ENCODE measurements at places on chromosomes 2 and 18. TPM values are rescaled to one million over a fixed set of nuclear protein-coding genes. Genes with fewer than 3 reads are reported as not detected.

DNA sequence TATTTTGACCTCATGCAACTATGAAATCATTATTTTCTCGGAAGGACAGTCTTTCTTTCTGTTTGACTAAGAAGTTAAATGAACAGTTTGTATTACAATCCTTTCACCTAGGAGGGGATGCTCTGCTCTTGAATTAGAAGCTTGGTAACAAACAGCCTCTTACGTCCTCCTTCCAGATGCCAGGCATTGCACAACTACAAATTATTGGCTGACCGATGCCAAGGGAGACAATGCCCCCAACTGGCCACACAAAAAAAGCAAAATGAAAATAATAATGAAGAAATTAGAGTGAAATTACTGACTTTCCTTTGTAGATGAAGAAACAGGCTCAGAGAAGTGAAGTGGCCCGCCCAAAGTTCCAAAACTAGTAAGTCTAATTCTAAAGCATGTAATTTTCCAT, 177.9 kb downstream of the CYRIA start:
- H3K27me3 ChIP-seq = no peaks in the 10 kb centered on the region
- no peak overlapping the region for H3K4me3 ChIP-seq
- no peak overlapping the region for H3K27ac ChIP-seq

DNA sequence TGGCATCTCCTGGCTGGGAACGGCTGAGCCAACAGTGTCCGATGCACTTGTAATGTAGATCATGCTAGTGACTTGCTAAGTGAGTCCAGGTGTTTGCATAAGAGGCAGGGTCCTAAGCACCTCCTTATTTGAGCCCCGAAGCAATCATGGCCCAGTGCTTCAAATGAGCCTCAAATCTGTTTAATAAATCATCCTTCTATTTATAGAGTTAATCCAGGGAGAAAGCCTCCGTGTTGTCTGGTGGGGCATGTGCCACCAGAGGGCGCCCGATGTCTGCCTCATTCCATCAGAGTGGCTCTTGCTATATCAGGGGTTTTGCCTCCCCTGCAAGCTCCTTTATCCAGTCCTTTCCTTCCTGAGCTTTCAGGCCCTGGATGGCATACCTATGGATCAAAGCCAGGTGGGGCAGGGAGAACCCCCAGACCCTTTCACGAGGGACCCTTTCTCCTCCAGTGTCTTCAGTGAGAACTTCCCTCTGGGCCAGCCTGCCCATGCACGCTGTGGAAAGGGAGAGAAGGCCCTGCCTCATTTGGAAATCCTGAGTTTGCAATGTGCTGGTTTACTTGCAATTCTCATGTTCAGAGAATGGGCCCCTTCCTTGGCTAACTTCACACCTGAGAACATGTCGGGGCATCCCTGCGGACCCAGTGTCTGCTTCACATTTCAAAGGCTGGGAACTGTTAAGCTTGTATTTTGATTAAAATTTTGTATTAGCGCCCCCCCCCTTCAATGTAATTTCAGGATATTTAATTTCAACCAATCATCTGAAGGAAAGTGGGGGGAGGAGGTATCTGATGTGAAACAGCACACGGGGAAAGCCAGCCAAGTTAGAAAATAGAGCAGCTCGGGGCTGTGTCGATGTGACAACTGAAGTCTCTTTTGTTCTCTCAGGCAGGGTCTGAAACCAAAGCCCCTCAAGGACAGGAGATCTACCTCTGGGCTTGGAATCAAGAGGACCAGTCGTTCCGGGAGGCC, 39.7 kb downstream of the RDH14 start:
- H3K4me1 ChIP-seq = peaks cover 93% of the 10 kb centered on the region
- no peaks in the 10 kb centered on the region for H3K27me3 ChIP-seq
- DNase-seq = peak; percentile 98
- no peaks in the 10 kb centered on the region for H3K36me3 ChIP-seq

GRCh38 chr2:188028739-188029138, 262.9 kb upstream of the GULP1 start:
- H3K27me3 ChIP-seq = no peaks in the 10 kb centered on the region
- H3K4me1 ChIP-seq = no peaks in the 10 kb centered on the region
- H3K36me3 ChIP-seq = no peaks in the 10 kb centered on the region
- no peak overlapping the region for H3K4me3 ChIP-seq
- H3K27ac ChIP-seq = no peak overlapping the region

DNA sequence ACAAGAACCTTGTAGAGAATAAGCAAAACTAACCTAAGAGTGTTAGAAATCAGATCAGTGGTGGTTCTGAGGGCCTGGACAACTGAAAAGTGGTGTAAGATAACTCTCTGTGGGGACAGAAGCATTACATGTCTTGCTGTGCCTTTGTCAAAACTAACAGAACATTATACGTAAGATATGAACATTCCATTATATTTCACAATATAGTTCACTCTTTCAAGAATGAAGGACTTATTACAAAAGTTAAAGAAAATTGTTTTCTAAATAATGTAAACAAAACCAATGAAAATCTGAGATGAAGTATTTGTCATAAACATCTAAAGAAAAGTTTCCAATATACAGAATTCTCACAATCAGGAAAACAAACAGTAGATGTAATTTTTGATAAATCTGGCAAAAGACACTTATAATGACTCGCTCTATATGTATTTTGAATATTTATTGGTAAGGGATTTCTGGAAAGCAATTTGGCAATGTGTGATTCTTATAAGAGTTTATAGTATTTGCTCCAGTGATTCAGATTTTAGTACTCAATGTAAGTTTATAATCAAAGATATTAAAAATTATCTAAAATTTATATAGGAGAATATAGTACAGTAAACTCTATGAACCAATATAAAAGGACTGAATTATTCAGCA, 258.4 kb downstream of the CD226 start:
- no peak overlapping the region for H3K4me3 ChIP-seq
- no peaks in the 10 kb centered on the region for H3K36me3 ChIP-seq
- no peaks in the 10 kb centered on the region for H3K4me1 ChIP-seq
- H3K27me3 ChIP-seq = no peaks in the 10 kb centered on the region
- no peak overlapping the region for H3K27ac ChIP-seq
- DNase-seq = no peak

GRCh38 chr2:112004253-112004645, 50.8 kb upstream of the TMEM87B start:
- peaks cover 31% of the 10 kb centered on the region for H3K36me3 ChIP-seq
- H3K27me3 ChIP-seq = no peaks in the 10 kb centered on the region
- H3K27ac ChIP-seq = no peak overlapping the region
- DNase-seq = no peak
- H3K4me3 ChIP-seq = no peak overlapping the region

DNA sequence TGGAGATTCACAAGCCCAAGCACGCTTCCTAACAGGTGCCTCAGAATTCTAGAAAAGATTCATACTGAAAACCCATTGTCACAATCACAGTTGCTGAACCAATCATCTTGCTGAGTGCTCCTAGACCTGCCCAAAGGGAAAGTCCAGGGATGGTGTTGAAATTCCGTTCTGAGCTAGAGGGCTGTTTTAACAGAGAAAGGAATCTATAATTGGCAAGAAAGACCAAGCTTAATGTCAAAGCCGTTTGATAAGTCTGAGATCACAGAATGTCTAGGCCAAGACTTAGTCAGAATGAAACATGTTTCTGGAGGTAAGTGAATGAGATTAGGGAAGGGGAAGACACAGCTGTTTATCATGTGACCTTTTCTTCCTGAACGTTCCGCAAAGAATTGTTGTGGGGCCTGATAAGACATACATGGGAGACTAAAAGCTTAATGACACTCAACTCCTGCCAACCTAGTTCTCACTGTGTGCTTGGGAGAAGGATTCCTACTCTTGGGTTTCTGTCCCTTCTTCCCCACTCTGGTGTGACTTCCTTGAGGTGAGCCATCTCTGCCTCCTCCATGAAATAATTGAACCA, 27.5 kb downstream of the PMAIP1 start:
- no peak overlapping the region for H3K27ac ChIP-seq
- H3K4me3 ChIP-seq = no peak overlapping the region
- DNase-seq = no peak

- no peak for DNase-seq
- no peaks in the 10 kb centered on the region for H3K27me3 ChIP-seq
- H3K27ac ChIP-seq = no peak overlapping the region
- peaks cover 8% of the 10 kb centered on the region for H3K4me1 ChIP-seq
- H3K4me3 ChIP-seq = no peak overlapping the region
Observed at GRCh38 chr2:65277791-65278483, 50.3 kb downstream of the ACTR2 start.

- no peaks in the 10 kb centered on the region for H3K27me3 ChIP-seq
- H3K4me3 ChIP-seq = peak overlapping the region; percentile 27
- no peak for DNase-seq
- no peaks in the 10 kb centered on the region for H3K4me1 ChIP-seq
- H3K36me3 ChIP-seq = peaks cover 23% of the 10 kb centered on the region
Observed at GRCh38 chr2:106130251-106130998, 63.7 kb downstream of the UXS1 start.

- no peaks in the 10 kb centered on the region for H3K36me3 ChIP-seq
- no peaks in the 10 kb centered on the region for H3K27me3 ChIP-seq
- H3K4me3 ChIP-seq = no peak overlapping the region
- no peaks in the 10 kb centered on the region for H3K4me1 ChIP-seq
- H3K27ac ChIP-seq = no peak overlapping the region
- no peak for DNase-seq
Observed at GRCh38 chr2:227460070-227460485, 11.9 kb upstream of the AGFG1 start.

DNA sequence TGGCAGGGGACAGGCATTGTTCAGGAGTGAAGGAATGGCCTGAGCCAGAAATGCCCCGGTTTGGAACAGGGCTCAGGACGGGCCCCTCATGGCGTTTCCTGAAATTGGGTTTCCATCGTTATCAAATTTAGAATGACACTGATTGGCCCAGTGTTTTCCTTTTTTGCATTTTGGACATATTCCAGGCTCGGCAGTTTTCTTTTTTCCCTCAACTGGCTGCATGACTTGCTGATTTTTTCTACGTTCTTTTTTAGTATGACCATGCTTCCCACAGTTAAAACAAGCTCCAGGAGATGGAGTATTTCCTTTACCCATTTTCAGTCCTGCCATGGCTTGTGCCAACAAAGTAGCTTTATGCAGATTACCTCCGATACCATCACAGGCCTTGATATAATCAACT, 20.4 kb upstream of the LYG2 start:
- H3K4me1 ChIP-seq = no peaks in the 10 kb centered on the region
- no peak overlapping the region for H3K27ac ChIP-seq
- DNase-seq = peak; percentile 14
- no peak overlapping the region for H3K4me3 ChIP-seq
- peaks cover 2% of the 10 kb centered on the region for H3K36me3 ChIP-seq

- no peak overlapping the region for H3K4me3 ChIP-seq
- no peaks in the 10 kb centered on the region for H3K4me1 ChIP-seq
- no peak for DNase-seq
- no peaks in the 10 kb centered on the region for H3K27me3 ChIP-seq
- H3K36me3 ChIP-seq = no peaks in the 10 kb centered on the region
- H3K27ac ChIP-seq = no peak overlapping the region
Observed at GRCh38 chr18:8928044-8928443, 174.5 kb upstream of the NDUFV2 start.

GRCh38 chr2:239026711-239027361, 179.0 kb downstream of the TWIST2 start:
- H3K27ac ChIP-seq = no peak overlapping the region
- no peak for DNase-seq
- no peaks in the 10 kb centered on the region for H3K36me3 ChIP-seq
- peaks cover 13% of the 10 kb centered on the region for H3K27me3 ChIP-seq
- H3K4me3 ChIP-seq = no peak overlapping the region
- H3K4me1 ChIP-seq = peaks cover 15% of the 10 kb centered on the region

GRCh38 chr2:192059266-192059665, 135.5 kb downstream of the TMEFF2 start:
- no peak for DNase-seq
- H3K27me3 ChIP-seq = no peaks in the 10 kb centered on the region
- H3K4me1 ChIP-seq = no peaks in the 10 kb centered on the region
- no peak overlapping the region for H3K27ac ChIP-seq
- no peaks in the 10 kb centered on the region for H3K36me3 ChIP-seq

GRCh38 chr2:15973481-15974401, 33.4 kb downstream of the MYCN start:
- H3K27me3 ChIP-seq = peaks cover 7% of the 10 kb centered on the region
- peaks cover 7% of the 10 kb centered on the region for H3K4me1 ChIP-seq
- no peak overlapping the region for H3K27ac ChIP-seq
- H3K4me3 ChIP-seq = no peak overlapping the region
- DNase-seq = no peak
- no peaks in the 10 kb centered on the region for H3K36me3 ChIP-seq

- H3K27me3 ChIP-seq = no peaks in the 10 kb centered on the region
- peaks cover 4% of the 10 kb centered on the region for H3K4me1 ChIP-seq
- no peak for DNase-seq
- peak overlapping the region; percentile 35 for H3K27ac ChIP-seq
Observed at GRCh38 chr18:57738078-57738477, 65.0 kb downstream of the ATP8B1 start.

DNA sequence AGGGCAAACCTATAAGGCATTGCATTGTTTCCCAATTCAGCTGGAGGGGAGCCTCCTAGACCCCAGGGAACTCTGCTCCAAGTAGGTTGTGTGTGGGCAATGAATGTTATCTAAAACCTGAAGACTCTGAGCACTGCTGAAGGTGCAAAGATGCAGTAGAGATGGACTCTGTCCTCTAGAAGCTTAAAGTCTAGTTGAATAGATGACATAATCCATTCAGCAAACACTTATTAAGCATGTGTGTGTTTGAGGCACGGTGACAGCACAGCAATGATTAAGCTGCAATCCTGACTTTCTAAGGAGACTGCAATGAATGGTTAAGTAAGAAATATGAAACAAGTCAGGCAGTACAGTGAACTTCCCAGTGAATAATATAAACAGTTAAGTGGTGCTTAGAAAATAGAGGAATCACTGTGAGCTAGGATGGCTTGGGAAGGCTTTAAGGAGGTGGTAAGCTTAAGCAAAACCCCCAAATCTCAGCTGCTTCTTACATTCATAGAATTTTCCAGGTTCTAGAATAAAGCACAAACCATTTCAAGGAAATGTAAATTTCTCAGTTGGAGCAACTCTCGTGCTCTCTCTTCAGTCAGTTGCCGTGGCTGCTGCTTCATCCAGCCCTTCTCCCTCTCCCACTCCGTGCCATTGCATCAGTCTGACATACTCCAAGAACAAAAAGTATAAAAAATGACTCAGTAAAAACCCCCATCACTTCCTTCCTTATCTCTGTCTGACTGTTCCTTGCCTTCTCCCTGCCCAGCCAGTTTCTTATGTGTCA, 19.1 kb downstream of the MXD1 start:
- no peaks in the 10 kb centered on the region for H3K27me3 ChIP-seq
- H3K4me3 ChIP-seq = peak overlapping the region; percentile 7
- peaks cover 40% of the 10 kb centered on the region for H3K36me3 ChIP-seq
- no peak for DNase-seq

Gene LIPT1
- 5.6 TPM for total RNA-seq

Gene SERPINB13
- total RNA-seq = not detected

Gene ZNF804A
- not detected for total RNA-seq

Gene PJVK
- 1.8 TPM for total RNA-seq

Gene PIGN
- total RNA-seq = 16.9 TPM

Gene RAB6C
- total RNA-seq = 0.57 TPM

Gene TRABD2A
- 2.5 TPM for total RNA-seq

Gene ERMN
- total RNA-seq = 0.17 TPM

Gene LCT
- not detected for total RNA-seq

Gene KYNU
- 1.2 TPM for total RNA-seq

Gene NGEF
- total RNA-seq = 0.33 TPM

Gene RAB10
- 94.3 TPM for total RNA-seq

All from esophagus muscularis mucosa (tissue), 4 donors.